ENCODE measurements at places on chromosomes 4 and X.

GRCh38 chrX:70174754-70175153 is 2.5 kb upstream of the DGAT2L6 start:
- DNase-seq = no peak

- no peak for DNase-seq
Measured at GRCh38 chr4:8269535-8270417, at the start of gene HTRA3. Gene HTRA3, plus strand, starts transcription at chr4:8269754. Its CDS starts 215 bp downstream, at chr4:8269969.

- DNase-seq = no peak
Measured at GRCh38 chr4:173492315-173492714, 37.7 kb downstream of the HAND2 start.

DNA sequence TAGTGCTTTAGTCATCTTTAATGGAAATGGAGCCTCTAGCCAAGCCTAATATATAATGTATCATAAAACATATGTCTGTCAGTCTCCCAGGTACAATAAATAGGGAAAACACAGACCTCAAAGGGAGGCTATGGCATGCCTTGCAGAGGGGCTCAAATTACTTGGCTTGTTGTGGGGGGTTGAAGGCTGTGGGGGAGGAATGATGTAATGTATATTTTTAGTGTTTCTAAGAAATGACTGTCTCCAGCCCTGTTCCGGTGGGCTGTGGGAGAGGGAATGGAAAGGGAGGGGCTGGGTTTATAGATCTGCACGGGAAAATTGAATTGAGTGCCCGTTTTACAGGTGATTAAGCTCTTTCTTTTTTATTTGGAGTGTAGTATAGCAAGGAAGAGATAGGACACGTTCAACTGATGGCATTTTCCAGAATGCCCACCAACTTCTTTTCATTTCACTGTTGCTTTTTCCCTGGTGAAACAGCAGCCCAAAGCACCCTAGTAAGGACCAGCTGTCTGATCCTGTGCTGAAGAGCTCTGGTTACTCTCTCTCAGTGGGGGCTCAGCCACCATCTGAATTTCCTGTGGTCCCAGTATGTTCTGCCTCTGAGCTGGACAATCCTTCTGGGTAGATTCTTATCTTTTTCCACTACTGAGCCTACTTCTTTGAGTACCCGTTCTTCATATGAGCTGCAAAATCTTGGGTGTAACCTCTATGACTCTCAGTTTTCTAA is 220.7 kb upstream of the CASK start:
- DNase-seq = no peak

DNA sequence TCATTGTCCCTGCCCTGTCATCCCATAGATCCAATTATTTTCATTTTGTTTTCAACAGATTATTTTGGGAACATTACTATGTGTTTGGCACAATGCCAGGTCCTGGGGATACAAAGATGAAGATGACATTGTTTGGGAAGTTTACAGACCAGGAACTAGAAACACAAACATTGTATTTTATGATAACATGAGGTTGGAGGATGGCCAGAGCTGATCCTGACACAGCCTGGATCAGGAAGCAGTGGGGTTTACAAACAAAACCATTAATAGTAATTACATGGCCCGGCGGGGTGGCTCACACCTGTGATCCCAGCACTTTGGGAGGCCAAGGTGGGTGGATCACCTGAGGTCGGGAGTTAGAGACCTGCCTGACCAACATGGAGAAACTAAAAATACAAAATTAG is 29.9 kb downstream of the CLRN2 start:
- no peak for DNase-seq

Data from stimulated activated CD4-positive, alpha-beta T cell treated with anti-CD3 and anti-CD28 coated beads, Interleukin-15, amount 100 ng/mL, for 48 hours (primary cell).